CD4-positive, CD25-positive, alpha-beta regulatory T cell (primary cell): ENCODE measurements at places on chromosomes 12 and 14. TPM values are rescaled to one million over a fixed set of nuclear protein-coding genes. Genes with fewer than 3 reads are reported as not detected.

GRCh38 chr14:104296388-104297312 is 158.3 kb downstream of the KIF26A start:
- DNase-seq: no peak

- DNase-seq: peak; percentile 73
Observed at GRCh38 chr14:91968280-91968679, 20.8 kb upstream of the FBLN5 start.

- DNase-seq: no peak
Observed at GRCh38 chr14:37583358-37584210, 11.5 kb downstream of the FOXA1 start.

DNA sequence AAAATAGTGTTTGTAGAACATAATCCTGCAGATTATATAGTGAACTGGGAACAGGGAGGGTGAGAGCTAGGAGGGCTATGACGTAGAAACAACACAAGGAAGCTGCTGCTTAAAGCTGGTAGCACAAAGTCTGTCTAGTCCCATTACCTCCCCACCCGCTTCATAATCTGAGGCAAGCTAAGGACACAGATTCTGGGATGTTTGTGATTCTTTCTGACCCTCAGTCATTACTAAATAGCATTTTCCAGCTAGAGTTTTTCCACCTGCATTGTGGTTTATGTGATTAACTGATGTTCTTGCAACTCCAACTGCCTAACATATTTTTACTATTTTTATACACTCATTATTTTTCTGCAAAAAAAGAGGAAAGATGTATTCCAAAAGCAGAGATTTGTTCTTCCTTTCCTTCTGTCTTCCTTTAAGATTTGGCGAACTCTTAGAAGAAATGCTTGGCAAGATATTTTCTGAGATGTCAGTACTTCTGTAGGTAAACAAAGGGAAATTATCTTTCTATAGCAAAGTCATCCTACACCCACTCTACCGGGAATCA is 293.2 kb upstream of the FAR2 start:
- no peak for DNase-seq

- no peak for DNase-seq
Observed at GRCh38 chr12:101174541-101174940, 35.5 kb downstream of the SLC5A8 start.

DNA sequence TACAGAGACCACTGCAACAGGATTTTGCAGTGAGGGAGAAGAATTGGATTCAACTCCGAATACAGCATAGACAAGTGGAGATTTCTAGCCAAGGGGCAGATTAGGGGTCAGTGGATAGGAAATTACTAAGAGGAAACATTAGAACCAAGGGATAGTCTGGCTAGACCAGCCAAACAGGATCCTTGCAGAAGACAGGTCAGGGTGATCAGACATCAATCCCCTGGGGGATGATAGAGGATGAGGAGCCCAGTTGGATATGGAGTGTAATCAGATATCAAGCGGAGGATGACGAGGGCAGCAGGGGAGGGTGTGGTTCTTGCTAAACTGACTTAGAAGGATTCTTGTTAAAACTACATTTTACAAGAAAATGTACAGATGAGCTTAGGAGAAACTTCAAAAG is 424.4 kb downstream of the DAD1 start:
- no peak for DNase-seq

GRCh38 chr12:103838254-103838914 is 2.6 kb downstream of the NT5DC3 start:
- no peak for DNase-seq

GRCh38 chr14:21169573-21169972 is 13.7 kb upstream of the OR5AU1 start:
- no peak for DNase-seq

- DNase-seq: no peak
Observed at GRCh38 chr14:94427016-94427613, 25.5 kb downstream of the SERPINA11 start.

DNA sequence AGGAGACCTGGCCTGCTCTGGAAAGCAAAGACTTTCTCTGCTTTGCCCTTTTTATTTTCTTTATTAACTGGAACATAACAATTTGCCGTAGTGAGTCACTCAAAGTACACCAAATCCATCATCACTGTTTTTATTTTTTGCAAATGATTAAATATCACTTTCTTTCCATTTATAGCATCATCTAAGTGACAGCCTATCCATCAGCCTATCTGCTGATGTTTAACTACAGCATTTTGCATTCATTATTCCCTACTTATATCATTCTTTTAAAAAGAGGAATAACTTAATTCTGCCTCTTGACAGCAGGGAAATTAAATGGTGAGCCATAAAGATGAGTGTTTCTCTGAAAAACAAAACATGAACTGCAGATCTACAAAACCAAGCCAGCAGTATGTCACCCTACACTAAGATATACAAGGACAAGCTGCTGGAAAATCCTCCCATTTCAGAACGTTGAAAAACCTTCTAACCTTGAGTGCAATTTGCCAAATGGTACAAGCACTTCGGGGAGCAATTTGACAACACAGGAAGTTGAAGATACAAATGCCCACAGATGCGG is 821.3 kb upstream of the TMEM132C start:
- no peak for DNase-seq

DNA sequence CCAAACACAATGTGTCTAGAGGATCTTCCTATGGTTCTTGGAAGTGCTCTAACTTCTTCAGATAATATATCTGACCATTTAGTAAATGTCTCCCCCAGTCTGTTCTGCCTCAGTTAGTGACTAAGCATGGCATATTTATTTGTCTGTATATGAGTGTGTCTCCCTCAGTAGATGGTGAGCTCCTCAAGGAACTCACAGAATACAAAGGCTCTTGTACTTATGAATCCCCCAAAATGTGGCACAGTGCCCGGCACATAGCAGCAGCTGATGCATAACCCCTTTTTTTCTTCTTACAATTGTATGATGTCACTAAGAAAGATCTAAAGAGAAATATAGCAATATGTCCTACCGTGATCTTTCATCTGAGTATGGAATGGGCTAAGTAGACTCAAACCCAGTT is 264.7 kb upstream of the PRICKLE1 start:
- DNase-seq: no peak

DNA sequence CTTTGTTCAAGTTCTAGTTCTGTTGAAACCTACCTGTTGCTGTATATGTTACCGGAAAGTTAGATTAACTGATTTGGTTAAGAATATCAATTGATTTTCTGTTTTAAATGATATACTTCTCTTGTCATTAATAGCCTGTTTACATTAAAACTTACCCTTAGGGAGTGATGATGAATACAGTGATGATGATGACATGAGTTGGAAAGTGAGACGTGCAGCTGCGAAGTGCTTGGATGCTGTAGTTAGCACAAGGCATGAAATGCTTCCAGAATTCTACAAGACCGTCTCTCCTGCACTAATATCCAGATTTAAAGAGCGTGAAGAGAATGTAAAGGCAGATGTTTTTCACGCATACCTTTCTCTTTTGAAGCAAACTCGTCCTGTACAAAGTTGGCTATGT is 33.0 kb downstream of the CAND1 start:
- no peak for DNase-seq

GRCh38 chr12:7042842-7043241 is 17.7 kb upstream of the C1S start:
- no peak for DNase-seq

- no peak for DNase-seq
Observed at GRCh38 chr12:87274594-87275245, 754.5 kb downstream of the C12orf50 start.

DNA sequence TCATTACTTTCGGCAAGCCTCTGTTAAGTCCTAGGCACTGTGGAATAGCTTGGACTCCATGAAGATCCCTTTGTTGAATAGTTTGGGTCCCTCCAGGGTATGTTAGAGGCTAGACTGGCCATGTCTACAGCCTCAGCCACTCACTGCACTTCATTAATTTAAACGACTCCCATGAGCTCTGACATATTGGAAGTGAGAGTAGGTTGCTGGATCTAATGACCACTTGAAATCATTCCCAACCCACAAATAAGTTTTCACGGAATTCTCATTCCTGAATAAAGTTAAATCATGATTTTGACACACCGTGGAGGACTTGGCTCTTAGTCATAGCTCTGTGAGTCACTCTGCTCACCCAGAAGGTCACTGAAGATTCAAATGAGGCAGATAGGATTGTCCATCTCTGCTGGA is 21.4 kb upstream of the APPL2 start:
- no peak for DNase-seq

DNA sequence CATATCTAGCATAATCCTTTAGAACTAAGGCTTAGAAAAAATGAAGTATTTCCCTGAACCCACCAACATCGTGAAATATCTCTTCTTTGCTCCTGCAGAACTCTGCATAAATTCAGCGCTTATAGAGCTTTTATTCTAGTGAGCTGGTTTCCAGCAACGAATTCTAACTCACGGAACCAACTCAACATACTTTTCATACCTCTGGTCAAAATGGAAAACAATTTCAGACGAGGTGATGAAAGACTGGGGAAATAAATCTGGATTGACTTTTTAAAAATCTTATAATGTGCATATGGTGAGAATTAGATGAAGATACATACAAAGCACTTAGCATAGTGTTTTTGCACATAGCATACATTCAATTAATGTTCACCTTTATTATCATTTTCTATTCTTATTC is 62.6 kb upstream of the BBS10 start:
- no peak for DNase-seq

DNA sequence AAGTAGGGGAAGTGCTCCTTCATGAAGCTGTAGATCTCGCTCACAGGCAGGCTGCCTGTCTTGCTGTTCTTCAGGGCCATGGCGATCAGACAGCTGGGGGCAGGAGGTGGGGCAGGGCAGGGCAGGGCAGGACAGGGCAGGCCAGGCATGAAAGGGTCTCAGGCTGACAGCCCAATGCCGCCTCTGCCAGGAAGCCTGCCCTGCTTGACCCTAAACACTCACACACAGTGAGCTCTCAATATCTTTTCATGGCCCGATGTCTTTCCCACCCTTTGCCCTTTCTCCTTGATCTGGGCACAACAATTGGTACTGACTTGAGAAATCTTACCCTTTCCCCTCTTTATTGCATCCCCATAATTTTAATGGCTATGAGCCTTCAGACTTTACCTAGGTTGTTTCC is 22.4 kb downstream of the FOXN4 start:
- no peak for DNase-seq

DNA sequence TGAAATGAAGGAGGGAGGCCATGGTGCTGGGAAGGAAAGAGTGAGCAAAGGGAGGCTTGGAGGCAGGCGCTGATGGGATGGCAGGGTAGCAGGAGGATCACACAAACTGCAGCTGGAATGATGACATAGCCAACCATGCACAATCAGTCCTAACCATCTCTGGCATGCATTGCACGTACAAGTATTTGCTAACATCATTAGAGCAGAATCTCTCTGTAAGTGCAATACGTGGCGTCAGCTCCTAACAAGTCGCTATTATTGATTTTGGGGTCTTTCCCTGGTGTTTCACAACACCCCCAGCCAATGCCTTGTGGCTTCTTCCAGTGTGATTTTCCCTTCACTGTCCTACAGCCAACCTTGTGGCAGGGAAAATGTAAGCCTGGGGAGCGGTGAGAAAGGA is 18.5 kb downstream of the BDKRB1 start:
- DNase-seq: no peak

GRCh38 chr12:31029916-31030562 is 43.6 kb upstream of the DDX11 start:
- no peak for DNase-seq

DNA sequence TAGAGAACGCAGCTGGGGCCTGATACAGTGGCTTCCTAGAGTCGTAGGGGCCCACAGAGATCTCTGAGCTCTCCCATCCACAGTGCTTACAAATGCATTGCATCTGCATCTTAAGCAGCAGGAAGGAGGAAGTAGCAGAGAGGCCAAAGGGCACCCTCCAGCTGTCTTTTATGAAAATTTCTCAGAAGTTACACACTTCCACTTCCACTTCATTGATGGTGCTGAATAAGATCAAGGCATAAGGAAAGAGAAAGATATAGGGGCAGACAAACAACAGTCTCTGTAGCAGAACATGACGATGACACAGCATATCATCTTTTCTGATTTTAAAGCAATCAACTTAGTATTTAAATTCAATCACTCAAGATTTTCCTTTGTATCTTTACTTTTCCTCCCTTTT is 51.6 kb upstream of the ABCC9 start:
- DNase-seq: no peak

DNA sequence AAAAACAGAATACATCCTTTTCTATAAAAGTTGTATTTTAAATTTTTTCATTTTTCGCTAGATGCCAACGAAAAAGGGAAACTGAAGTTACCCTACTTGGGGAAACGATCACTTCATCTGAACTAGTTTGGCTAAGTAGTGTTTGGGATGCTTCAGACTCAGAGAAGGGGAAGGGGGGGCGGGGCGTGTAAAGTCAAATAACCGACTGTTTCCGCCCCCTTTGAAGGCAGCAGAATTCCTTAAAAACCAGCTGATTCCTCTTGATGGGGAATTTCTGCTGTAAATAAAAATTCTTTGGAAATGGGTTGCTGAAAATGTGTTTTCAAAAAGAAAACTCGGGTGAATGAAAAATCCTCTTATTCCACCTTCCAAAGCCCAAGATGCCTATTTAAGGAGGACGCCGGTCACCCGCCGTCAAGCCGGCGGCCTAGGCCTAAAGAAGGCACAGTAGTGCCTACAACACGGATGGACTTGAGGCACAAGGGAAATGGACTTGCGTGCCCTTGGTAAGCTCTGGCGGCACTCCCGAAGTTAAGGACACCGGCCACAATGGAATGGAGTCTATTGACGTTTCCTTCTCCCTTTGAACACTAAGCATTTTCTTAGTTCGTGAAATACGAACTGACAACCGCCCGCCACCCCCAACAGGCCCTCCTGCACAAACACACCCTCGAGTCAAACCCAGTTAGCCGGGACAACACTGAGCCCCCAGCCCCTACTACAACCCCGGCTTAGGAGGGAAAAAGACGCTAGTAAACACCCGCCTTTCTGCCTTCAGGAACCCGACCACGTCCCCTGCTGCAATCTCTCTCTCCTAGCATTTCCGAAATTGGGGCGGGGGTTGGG is 1.9 kb downstream of the ATXN2 start:
- no peak for DNase-seq

DNA sequence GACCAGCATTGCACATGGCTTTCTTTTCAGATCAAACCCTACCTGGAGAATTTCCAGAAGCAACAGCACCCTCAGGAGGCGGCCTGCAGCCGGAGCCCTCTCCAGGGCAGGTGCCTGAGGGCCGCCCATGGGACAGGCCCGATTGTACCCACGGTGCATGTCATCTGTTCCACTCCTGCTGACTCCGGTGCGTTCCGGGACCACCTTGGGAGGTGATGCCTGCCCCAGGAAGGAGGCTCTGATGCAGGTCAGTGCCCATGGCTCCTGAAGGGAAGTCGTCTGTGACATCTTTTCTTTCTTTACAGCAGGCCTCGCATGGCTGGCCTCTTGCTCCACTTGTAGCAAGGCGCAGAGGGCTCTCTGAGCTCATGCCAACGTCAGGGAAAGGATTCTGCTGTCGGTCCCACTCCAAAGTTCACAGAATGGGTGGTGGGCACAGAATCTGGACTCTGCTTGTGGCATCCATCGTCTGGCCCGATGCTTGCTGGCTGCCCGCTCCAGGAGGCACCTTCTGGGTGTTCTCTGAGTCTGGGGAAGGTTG is 160.7 kb upstream of the RTL1 start:
- no peak for DNase-seq

- no peak for DNase-seq
Observed at GRCh38 chr12:45357539-45358417, 141.9 kb downstream of the ANO6 start.

Gene ACOT4
- 2.6 TPM for polyA plus RNA-seq

Gene SMCO2
- polyA plus RNA-seq: not detected

Gene SAMD15
- not detected for polyA plus RNA-seq

Gene PLEKHG7
- 0.05 TPM for polyA plus RNA-seq

Gene ZNF385A
- polyA plus RNA-seq: 0.17 TPM

Gene CCDC63
- not detected for polyA plus RNA-seq

Gene CLEC4A
- 1.2 TPM for polyA plus RNA-seq

Gene SLCO1B3
- polyA plus RNA-seq: not detected

Gene TMEM63C
- polyA plus RNA-seq: not detected

Gene SOX5
- polyA plus RNA-seq: not detected

Gene SLCO1B1
- not detected for polyA plus RNA-seq

Gene TMEM179
- not detected for polyA plus RNA-seq

Gene PTPRR
- polyA plus RNA-seq: not detected
